ENCODE measurements at places on chromosomes 12 and 14.

- no peak for DNase-seq
Observed at GRCh38 chr12:112473056-112473455, 54.3 kb downstream of the PTPN11 start.

GRCh38 chr14:90727082-90727481, 89.1 kb downstream of the TTC7B start:
- no peak for DNase-seq

GRCh38 chr14:94844593-94845152, 74.8 kb upstream of the GSC start:
- no peak for DNase-seq

- DNase-seq, result no peak
Observed at GRCh38 chr14:52332269-52332668, 18.2 kb downstream of the PTGER2 start.

- DNase-seq, result no peak
Observed at GRCh38 chr12:120835304-120835612, 68.9 kb downstream of the SPPL3 start.

DNA sequence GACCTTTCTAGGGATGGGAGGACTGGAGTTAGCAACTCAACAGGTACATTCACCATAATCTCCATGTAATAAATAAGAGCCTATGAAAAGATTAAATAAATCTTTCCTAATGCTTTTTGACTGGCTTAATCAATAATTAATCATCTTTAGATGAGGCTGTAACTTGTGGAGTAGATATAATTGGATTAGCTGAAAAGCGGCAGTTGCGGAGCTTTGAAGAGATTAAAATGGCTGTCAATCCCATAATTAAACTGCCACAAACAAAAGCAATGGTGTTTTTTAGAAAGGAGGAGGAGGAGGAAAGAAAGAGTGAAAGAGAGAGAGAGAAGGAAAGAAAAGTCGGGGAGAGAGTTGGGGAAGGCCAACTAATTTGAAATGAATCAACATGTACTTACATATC, 70.7 kb upstream of the TMEM263 start:
- DNase-seq, result no peak

- DNase-seq, result no peak
Observed at GRCh38 chr14:52551696-52552062, 626 bp downstream of the TXNDC16 start.

- no peak for DNase-seq
Observed at GRCh38 chr12:57159311-57159710, 11.9 kb upstream of the LRP1-AS start.

DNA sequence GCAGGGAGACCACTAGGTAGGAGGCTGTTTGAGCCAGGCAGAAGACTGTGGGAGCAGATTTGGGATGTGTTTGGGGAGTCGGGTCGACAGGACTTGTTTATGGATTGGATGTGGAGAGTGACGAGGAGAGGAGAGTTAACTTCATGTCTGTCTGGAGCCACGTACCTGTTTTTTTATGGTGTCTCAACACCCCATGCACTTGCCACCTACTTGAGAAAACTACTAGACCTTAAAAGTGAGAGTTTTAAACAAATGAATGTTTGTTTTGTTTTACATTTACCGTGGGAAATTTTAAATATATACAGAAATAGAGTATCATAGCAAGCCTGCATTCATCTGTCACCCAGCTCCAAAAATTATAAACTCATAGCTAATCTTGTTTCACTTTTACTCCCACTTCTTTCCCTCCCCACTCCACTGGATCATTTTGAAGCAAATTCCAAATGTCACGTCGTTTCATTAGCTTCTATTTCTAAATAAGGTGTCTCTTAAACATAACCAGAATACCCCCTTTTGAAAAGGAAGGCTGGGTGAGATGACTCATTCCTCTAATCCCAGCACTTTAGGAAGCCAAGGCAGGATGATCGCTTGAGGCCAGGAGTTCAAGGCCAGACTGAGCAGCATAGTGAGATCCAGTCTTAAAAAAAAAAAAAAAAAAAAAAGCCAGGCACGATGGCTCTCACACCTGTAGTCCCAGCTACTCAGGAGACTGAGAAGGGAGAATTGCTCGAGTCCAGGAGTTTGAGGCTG, 136.2 kb downstream of the ANO6 start:
- no peak for DNase-seq

DNA sequence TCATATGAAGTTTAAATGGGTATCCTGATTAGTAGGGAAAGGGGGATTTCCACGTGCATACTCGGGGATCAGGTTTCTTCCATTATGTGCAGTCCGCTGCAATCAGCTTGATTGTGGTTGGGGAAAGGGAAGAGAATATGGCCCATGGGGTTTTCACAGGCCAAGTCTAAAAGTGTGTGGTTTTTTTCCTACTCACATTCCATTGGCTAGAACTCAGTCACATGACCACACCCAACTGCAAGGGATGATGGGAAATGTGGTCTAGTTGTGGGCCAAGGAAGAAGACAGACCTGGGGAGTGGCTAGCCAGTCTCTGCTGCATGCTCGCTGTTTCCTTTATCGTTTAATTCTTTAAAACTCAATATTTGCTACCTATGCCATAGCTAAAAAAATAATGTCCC, 105.1 kb downstream of the PRIMA1 start:
- no peak for DNase-seq

DNA sequence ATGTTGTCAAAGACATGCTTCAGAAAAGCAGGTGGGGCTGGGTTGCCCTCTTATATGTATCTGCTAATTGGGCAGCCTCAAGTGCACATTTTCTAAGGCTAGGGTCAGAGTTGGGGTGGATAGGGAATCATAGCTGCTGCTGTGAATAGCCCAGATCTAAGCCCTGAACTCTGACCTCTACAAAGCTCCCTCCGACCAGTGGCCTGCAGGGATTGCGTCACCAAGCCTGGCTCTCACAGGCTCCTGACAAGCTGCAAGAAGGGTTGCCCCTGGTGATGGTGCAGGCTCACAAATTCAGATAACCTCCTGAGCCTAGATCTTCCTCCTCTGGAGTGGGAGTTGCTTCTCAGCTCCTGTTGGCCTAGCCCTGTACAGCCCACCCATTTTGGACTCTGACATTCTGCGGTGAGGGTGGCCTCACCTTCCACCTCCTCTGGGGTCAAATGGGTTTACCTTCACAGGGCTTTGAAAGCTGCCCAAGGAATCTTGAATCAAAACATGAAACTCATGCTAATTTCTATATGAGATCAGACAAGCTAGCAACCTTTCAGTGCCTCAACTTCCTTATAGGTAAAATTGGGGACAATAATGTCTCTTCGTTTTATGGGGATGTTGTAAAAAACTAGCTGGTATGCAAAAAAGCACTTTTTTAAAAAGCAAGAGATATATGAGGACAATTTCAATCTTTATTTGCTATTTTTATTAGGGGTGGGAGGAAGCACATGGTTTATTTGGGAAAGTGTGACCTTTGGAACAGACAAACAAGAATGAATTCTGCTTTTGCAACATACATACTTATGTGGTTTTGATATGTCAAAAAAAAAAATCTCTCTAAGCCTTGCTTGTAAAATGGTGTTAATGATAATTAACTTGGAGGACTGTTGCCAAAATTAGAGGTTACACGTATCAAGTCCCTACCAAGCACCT, 4.9 kb upstream of the SUSD6 start:
- DNase-seq, result no peak

DNA sequence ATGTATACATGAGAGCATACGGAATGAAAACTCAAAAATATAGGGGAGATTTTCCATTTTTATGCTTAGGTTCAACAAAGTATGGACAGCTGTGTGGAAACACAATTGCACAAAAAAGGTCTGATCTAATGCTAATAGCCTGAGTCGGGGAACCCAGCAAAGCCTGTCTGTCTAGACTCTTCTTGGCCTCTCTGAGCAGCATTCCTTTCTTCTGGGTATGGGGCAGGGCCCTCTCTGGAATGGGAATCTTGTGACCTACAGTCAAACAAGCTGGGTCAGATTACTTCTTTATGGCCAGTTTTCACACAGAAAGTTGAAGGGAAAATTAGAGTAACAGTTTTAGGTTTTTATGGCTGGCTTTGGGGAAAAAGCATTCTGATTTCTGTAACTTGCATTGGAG, 534.0 kb upstream of the LMO3 start:
- DNase-seq, result no peak

Measured in BJ (cell line).